ENCODE measurements at places on chromosomes 6 and 20. TPM values are rescaled to one million over a fixed set of nuclear protein-coding genes. Genes with fewer than 3 reads are reported as not detected.
A peak's percentile ranks its signal among the peaks of the same experiment; 100 is the strongest.

The CCDC167 gene
- total RNA-seq = 15.5 TPM

The EFCAB8 gene
- total RNA-seq = 1.2 TPM

The INSM1 gene
- total RNA-seq = not detected

The ASIP gene
- total RNA-seq = not detected

The LBP gene
- not detected for total RNA-seq

The SLC44A4 gene
- total RNA-seq = 0.57 TPM

The DPPA5 gene
- total RNA-seq = not detected

The PKIB gene
- total RNA-seq = 0.47 TPM

The C6orf15 gene
- total RNA-seq = not detected

The CDSN gene
- not detected for total RNA-seq

The PERP gene
- total RNA-seq = 2.4 TPM

GRCh38 chr20:32832664-32833063 lies 12.9 kb downstream of the MAPRE1 start:
- H3K27ac ChIP-seq = no peak overlapping the region
- H3K27me3 ChIP-seq = no peaks in the 10 kb centered on the region
- peaks cover 34% of the 10 kb centered on the region for H3K4me1 ChIP-seq
- peaks cover 69% of the 10 kb centered on the region for H3K36me3 ChIP-seq
- no peak overlapping the region for H3K4me3 ChIP-seq

- H3K4me1 ChIP-seq = no peaks in the 10 kb centered on the region
- H3K4me3 ChIP-seq = no peak overlapping the region
- H3K36me3 ChIP-seq = no peaks in the 10 kb centered on the region
- DNase-seq = no peak
Measured at GRCh38 chr20:44426879-44427790, 48.5 kb upstream of the TTPAL start.

DNA sequence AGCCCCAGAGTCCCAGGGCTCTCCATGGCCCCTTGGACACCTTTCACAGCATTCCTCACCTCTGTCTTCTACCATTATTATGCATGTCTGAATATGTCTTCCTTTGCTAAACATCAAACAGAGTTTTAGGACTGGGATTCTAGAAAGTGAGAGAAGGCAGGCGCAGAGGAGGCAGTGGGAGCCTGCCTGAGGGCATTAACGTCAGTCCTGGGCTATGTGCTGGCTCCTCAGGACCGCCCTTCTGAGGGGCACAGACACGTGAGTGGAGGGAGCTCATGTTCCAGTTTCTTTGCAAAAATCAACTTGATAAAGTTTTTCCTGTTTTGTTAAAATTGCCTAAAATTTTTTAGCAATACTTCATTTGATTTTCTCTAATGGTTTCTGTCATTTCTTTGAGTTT lies 38.0 kb downstream of the C6orf15 start:
- H3K36me3 ChIP-seq = no peaks in the 10 kb centered on the region
- H3K27me3 ChIP-seq = no peaks in the 10 kb centered on the region
- H3K4me3 ChIP-seq = no peak overlapping the region

DNA sequence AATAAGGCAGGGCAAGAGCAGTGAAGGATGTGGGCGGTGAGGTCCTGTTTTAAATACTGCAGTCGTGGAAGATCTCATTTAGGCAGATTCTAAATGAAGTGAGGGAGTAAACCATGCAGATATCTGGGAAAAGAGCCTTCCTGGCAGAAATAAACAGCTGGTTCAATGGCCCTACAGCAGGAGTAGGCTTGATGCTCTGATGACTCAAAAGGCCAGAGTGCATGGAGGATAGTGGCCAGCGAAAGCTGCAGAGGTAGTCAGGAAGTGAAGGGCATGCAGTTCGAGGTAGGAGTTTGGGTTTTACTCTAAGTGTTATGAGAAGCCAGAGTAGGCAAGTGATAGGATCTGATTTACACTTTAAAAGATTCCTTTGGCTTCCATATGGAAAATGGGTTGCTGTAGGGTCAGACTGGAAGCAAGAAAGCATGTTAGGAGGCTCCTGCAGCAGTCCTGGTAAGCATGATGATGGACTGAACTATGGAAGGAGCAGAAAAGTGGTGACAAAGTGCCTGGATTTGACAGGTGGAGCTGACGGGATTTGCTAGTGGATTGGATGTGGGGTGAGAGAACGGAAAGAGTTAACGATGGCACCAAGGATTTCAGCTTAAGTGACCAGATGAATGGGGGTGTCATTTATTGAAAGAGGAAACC lies 150.0 kb downstream of the GJA10 start:
- DNase-seq = no peak
- no peak overlapping the region for H3K27ac ChIP-seq

DNA sequence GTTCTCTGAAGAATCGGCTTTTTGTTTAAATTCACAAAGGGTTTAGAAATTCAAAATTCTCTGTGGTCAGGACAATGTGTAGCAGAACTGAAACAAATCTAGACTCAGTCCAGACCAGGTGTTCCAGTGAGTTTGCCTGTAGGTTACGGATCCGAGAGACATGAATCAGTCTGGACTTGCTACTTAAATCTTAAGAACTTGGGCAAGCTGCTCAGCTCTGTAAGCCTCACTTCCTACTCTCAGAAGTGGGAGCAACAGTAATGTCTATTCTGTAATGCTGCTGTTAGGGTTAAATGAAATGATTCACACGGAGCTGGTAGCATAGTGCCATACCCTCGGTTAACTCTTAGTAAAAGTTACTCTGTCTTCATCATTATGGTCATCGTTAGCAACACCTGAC lies 37.7 kb downstream of the HECA start:
- H3K36me3 ChIP-seq = no peaks in the 10 kb centered on the region
- H3K27me3 ChIP-seq = no peaks in the 10 kb centered on the region
- H3K4me1 ChIP-seq = peaks cover 75% of the 10 kb centered on the region
- H3K4me3 ChIP-seq = no peak overlapping the region
- DNase-seq = no peak

- H3K27ac ChIP-seq = peak overlapping the region; percentile 92
- peak; percentile 62 for DNase-seq
- H3K27me3 ChIP-seq = peaks cover 45% of the 10 kb centered on the region
- peak overlapping the region; percentile 83 for H3K4me3 ChIP-seq
Measured at GRCh38 chr6:150004101-150004782, 21.1 kb downstream of the RAET1L start.

DNA sequence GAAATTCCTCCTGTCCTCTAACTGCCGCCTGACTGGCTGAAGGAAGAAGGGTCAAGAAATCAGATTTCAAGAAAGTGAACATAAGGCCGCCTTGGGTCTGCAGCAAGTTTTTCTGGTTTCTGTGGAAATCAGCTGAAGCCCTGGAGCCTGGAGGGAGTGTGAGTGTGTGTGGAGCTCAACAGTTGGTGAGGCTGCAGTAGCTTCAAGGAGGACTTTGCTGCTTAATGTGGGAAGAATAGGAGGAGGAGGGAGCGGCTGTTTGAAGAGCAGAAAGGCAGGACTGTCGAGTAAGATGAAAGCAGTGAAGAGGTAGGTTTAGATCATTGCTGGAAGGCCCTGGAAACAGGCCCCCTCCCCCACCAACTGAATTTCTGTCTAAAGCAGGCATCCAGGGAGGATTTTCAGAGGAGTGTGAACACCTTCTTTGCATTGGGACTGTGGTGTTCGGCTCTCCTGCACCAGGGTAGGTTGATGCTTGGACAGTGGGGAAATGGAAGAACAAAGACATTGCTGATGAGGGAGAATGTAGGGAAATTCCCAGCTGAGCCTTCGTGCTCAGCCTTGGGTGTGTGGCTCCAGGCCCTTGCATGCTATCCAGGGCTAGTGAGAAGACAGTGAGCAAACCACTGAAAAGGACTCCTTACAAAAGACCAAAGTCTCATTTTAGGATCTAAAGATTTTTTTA lies 79.5 kb upstream of the VSTM2L start:
- no peaks in the 10 kb centered on the region for H3K27me3 ChIP-seq
- H3K4me3 ChIP-seq = no peak overlapping the region
- no peaks in the 10 kb centered on the region for H3K4me1 ChIP-seq
- H3K27ac ChIP-seq = no peak overlapping the region
- no peak for DNase-seq

DNA sequence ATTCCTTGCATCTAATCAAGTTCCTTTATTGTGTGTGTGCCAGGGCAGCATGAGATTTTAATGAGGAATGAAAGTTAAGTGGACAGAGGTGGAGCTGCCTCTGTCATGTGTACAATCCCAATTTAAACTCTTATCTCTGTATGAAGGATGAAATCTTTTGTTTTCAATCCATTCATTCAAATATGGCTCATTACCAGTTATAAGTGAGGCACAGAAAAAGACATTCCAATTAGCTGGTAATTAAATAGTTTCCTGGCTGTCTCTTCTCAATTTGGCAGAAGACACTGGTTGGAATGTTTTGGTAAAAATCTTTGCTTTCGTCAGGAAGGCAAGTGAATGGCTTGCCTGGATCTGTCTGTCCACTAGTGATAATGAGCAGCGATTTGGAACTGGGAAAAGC lies 46.4 kb downstream of the CLVS2 start:
- H3K4me1 ChIP-seq = no peaks in the 10 kb centered on the region
- no peak overlapping the region for H3K4me3 ChIP-seq
- no peaks in the 10 kb centered on the region for H3K27me3 ChIP-seq
- no peak for DNase-seq
- no peaks in the 10 kb centered on the region for H3K36me3 ChIP-seq

- no peaks in the 10 kb centered on the region for H3K27me3 ChIP-seq
- no peak for DNase-seq
- H3K27ac ChIP-seq = no peak overlapping the region
- H3K4me1 ChIP-seq = no peaks in the 10 kb centered on the region
- H3K36me3 ChIP-seq = no peaks in the 10 kb centered on the region
Measured at GRCh38 chr20:10783707-10784553, 110.1 kb upstream of the JAG1 start.

GRCh38 chr20:6530254-6530653 lies 237.2 kb upstream of the BMP2 start:
- no peaks in the 10 kb centered on the region for H3K4me1 ChIP-seq
- H3K27me3 ChIP-seq = no peaks in the 10 kb centered on the region
- DNase-seq = no peak
- no peak overlapping the region for H3K4me3 ChIP-seq

DNA sequence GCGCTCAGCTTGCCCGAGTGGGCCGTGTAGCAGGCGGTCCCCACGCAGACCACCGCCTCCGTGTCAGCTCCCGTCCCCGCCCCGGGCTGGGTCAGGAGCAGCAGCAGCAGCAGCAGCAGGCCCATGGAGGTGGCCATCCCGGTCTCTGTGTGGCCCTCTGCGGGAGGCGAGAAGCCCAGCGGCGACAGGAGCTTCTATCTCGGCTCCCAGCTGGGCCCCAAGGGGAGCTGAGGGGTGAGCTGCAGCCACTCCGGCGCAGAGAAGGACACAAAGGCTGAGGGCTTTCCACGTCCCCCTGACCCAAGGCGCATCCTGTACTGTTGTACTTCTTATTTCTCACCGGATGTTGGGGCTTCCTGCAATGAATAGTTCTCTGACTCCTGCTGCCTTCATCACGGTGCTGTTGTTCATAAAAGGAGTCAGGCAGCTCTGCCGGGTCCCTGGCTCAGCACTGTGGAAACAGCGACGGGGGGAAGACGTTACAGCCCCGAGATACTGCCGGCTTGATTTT lies at the start of gene CD93:
Gene CD93 (minus strand): TSS at position 269 of the 511 bp plus-strand sequence. CDS start 132 bp downstream, at position 137.
- H3K36me3 ChIP-seq = peaks cover 2% of the 10 kb centered on the region
- no peak for DNase-seq
- no peaks in the 10 kb centered on the region for H3K27me3 ChIP-seq
- H3K27ac ChIP-seq = peak within 1 kb of the TSS; percentile 14
- peak within 1 kb of the TSS; percentile 26 for H3K4me3 ChIP-seq

GRCh38 chr6:138689849-138690248 lies 83.7 kb upstream of the CCDC28A start:
- H3K4me1 ChIP-seq = no peaks in the 10 kb centered on the region
- no peak for DNase-seq
- H3K27me3 ChIP-seq = peaks cover 15% of the 10 kb centered on the region
- H3K27ac ChIP-seq = no peak overlapping the region

- H3K4me1 ChIP-seq = peaks cover 2% of the 10 kb centered on the region
- no peak overlapping the region for H3K27ac ChIP-seq
- H3K27me3 ChIP-seq = no peaks in the 10 kb centered on the region
- no peak overlapping the region for H3K4me3 ChIP-seq
Measured at GRCh38 chr20:16025084-16025483, 548.2 kb downstream of the KIF16B start.

DNA sequence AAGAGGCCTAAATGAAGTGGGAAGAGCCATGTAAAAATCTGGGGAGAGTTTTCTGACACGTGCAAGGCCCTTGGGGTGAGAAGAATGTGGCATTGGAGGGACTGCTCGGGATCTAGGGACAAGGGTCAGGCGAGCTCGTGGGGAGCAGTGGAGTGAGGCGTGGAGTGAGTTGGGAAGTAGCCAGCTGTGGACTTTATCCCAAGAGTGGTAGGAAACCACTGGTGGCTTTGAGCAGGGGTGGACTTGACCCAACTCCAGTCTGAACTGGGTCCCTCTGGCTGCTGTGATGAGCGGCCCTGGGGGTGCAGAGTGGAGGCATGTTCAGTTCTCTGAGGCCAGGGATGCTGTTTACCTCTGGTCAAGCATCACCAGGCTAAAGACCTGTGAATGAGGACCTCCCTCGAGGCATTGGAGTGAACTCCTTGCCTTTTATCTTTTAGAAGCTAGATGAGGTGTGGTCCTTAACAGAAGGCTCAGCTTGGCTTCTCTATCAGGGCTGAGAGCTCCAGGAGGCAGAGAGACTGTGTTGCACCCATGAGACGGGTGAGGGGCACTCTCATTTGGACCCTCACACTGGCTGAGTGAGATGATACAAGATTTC lies 20.6 kb downstream of the SLC22A1 start:
- H3K36me3 ChIP-seq = no peaks in the 10 kb centered on the region
- H3K4me1 ChIP-seq = peaks cover 3% of the 10 kb centered on the region
- H3K27ac ChIP-seq = no peak overlapping the region
- H3K4me3 ChIP-seq = no peak overlapping the region
- no peak for DNase-seq

- H3K36me3 ChIP-seq = no peaks in the 10 kb centered on the region
- DNase-seq = no peak
- H3K4me3 ChIP-seq = no peak overlapping the region
- no peak overlapping the region for H3K27ac ChIP-seq
- no peaks in the 10 kb centered on the region for H3K27me3 ChIP-seq
- peaks cover 27% of the 10 kb centered on the region for H3K4me1 ChIP-seq
Measured at GRCh38 chr6:37010402-37010892, 5.0 kb downstream of the FGD2 start.

GRCh38 chr20:50646483-50646996 lies 44.8 kb downstream of the RIPOR3 start:
- H3K27ac ChIP-seq = no peak overlapping the region
- no peak for DNase-seq
- no peaks in the 10 kb centered on the region for H3K4me1 ChIP-seq
- peaks cover 24% of the 10 kb centered on the region for H3K27me3 ChIP-seq

GRCh38 chr6:127893541-127893940 lies 7.3 kb downstream of the THEMIS start:
- peak overlapping the region; percentile 54 for H3K4me3 ChIP-seq
- H3K27ac ChIP-seq = peak overlapping the region; percentile 64
- DNase-seq = no peak
- peaks cover 15% of the 10 kb centered on the region for H3K4me1 ChIP-seq

Data from T-cell (primary cell).